ENCODE measurements at places on chromosomes 12 and 14.

- no peak for DNase-seq
These were observed 232.9 kb upstream of the PKP2 start for GRCh38 chr12:33129500-33129899.

- DNase-seq, result no peak
These were observed at the start of gene GPRC5D for GRCh38 chr12:12952036-12952435. Gene GPRC5D (minus strand): TSS chr12:12952170. CDS start chr12:12950384, 1,786 bp downstream.

GRCh38 chr14:59964251-59965007, 44.5 kb downstream of the LRRC9 start:
- DNase-seq, result no peak

GRCh38 chr14:89160437-89160836, 256.6 kb downstream of the FOXN3 start:
- DNase-seq, result no peak

- DNase-seq, result no peak
These were observed 1.5 kb downstream of the PRDM4 start for GRCh38 chr12:107759410-107759809.

DNA sequence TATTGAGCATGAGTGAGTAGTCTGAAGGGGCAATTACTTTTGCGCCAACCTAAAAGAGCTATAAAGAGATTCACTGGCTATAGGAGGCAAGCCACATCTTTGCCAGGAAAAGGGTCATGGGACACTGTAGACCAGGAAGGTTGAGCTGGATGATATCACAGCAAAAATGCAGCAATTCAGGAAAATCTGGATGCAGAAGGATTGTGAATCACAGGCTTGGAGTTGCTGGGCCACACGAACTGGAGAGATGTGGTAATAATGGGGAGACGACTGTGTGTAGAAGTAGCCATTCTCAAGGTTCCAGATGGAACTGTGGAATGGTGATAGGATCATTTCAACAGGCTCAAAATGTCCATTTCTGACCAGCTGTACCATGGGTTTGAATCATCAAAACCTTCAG, 151.4 kb upstream of the DAAM1 start:
- no peak for DNase-seq

DNA sequence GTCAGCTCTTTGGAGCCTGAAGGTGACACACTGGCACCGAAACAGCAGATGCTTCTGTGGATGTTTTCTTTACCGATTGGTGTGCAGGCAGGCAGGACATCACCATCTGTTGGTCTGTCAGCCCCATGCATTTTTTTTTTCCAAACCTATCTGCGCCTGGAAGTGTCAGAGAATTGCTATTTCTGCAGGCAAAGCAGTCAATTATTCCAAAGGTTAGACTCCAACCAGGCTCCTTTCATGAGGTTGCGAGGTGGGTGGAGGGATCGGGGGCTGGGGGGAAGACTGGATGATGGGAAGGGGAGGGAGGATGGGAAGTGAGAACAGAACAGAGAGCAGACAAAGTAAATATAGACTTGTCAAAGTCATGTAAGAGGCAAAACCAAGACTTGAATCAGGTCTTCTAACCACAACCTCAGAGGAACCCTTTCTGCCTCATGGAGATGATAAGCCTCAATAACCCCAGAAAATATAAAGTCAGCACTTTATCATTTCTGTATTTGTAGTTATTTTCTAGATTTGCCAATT, 117.7 kb downstream of the OTOGL start:
- DNase-seq, result no peak

GRCh38 chr12:56193025-56193578, 3.8 kb upstream of the SMARCC2 start:
- peak; percentile 43 for DNase-seq

- no peak for DNase-seq
These were observed 248.5 kb upstream of the PDE3A start for GRCh38 chr12:20119596-20120402.

GRCh38 chr14:68325267-68325807, 467.5 kb downstream of the ZFP36L1 start:
- no peak for DNase-seq

GRCh38 chr12:1634590-1635191, 5.7 kb downstream of the WNT5B start:
- DNase-seq, result peak; percentile 70

DNA sequence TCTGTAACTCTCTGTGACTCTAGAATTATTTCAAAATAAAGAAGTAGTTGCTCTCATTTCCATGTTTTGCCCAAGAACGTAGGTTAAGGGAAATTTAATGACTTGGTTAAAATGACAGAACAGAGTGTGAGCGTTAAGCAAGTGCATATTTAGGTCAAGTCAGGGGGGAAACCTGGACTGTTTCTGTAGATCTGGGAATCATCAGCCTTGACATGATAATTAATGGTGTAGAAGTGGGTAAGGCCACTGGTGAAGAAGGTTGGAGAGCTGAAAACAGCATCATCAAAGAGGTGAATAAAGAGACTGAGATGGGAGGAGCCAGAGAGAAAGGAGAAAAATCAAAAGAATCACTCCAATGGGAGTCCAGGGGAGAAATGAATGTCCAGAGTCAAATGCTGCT, 49.4 kb upstream of the STK38L start:
- DNase-seq, result no peak

DNA sequence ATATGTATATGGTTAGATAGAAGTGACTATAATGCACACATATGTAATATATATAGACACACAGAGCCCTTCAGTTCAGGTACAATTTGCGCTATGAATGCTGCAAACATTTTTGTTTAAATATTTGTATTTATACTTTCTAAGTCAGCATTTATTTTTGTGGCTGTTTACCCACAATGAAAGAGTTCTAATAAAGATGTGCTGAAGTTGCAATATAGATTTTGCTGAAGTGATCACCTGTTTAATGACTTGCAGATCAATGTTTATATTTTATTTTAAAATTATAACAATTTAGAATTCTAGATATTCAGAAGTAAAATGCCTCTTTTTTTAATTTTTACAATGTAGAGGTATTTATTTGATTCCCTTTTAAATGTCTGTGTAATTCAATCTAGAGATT, 3.5 kb downstream of the FOXG1 start:
- DNase-seq, result no peak

GRCh38 chr12:50799908-50800307, 36.0 kb downstream of the ATF1 start:
- DNase-seq, result no peak

GRCh38 chr14:24051789-24052655, at the start of gene CARMIL3:
Gene CARMIL3 (plus strand): TSS chr14:24052009. CDS start chr14:24052154, 145 bp downstream.
- peak; percentile 59 for DNase-seq

- DNase-seq, result no peak
These were observed 108.2 kb upstream of the SLC38A4 start for GRCh38 chr12:46933947-46934346.

DNA sequence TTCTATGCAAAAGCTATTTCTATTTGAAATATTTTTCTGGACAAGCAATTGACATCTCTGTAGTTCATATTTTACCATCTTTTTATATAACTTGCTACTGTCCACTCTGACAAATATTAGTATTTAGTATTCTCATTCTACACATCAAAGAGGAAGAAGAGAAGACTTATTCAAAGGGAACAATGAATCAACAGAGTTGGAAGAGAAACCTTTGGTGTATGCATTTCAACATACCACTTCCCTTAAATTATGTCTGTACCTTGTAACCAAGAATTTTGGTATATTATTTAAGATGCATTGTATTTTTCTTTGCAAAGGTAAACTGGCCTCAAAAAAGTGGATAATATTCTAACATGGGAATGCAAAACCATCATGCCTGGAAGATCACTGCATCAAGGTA, 72.1 kb upstream of the DUSP6 start:
- DNase-seq, result no peak

DNA sequence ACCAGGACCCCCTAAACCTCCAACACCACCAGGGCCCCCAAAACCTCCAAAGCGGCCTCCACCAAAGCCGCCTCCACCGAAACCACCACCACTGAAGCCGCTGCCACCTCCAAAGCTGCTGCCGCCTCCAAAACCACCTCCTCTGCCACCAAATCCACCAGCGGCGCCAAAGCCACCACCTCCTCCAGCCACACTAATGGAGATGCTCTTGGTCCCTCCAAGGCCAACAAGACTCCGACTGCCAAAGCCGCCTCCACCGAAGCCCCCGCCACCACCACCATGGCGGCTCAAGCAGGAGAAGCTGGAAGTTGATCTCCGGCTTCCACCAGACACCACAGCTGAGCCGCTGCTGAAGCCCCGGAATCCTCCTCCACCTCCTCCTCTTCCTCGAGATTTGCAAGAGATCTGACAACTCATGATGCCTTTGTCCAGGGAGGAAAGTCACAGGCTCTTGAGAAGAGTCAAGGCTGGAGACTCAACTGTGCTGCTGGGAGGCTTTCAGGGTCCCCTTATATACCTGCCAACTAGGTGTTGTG, at the start of gene KRT2:
Gene KRT2 (minus strand): TSS at position 486 of the 536 bp plus-strand sequence. CDS start 69 bp downstream, at position 417.
- DNase-seq, result no peak

GRCh38 chr14:86575141-86575540, 1045.2 kb downstream of the FLRT2 start:
- no peak for DNase-seq

Measured in substantia nigra (tissue), 51 donors.